ENCODE measurements at places on chromosomes 7 and 10. TPM values are rescaled to one million over a fixed set of nuclear protein-coding genes. Genes with fewer than 3 reads are reported as not detected.

Gene MSS51
- 7.3 TPM for total RNA-seq

Gene RHOBTB1
- not detected for total RNA-seq

GRCh38 chr10:28587970-28588290, 55.0 kb downstream of the WAC start:
- no peak for ATAC-seq

GRCh38 chr10:14380746-14381145, 50.0 kb upstream of the FRMD4A start:
- ATAC-seq = no peak

- ATAC-seq = no peak
These were observed 99.8 kb downstream of the WDR37 start for GRCh38 chr10:1155791-1156615.

DNA sequence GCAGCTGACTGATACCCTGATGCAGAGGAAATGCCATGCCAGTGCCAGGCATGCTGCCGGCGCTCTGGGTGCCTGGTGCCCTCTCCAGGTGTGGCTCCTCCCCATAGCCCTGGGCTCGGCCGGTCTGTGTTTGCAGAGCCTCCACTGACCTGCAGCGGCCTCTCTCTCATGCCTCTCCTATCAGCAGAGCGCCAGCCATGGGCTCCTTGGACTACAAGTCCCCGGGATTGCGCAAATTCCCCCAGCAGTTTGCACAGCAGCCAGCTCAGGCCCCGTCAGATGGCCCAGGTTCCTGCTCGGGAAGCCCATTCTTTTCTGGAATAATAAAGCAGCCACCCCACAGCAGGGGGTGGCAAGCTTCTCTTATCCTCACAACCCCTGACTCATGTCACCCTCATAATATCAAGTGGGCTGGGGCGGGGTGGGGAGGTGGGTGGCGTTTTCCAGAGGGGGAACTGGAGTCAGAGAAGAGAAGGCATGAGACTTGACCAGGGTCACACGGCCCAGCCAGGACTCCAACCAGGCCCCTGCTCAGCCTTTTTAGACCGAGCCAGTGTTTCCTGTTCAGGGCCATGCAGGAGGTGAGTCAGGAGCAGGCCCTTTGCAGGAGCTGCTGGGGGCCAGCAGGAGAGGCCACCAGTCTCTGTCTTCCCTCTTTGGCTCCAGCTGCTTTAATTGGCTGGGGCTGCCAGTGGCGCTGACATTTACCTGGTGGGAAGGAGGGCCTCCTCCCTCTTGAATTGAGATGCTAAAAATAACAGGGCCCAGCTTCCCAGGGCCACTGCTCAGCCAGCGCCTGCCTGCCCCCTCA, 58.6 kb downstream of the ZMIZ1 start:
- ATAC-seq = no peak
